ENCODE measurements at places on chromosomes 3 and 15.

DNA sequence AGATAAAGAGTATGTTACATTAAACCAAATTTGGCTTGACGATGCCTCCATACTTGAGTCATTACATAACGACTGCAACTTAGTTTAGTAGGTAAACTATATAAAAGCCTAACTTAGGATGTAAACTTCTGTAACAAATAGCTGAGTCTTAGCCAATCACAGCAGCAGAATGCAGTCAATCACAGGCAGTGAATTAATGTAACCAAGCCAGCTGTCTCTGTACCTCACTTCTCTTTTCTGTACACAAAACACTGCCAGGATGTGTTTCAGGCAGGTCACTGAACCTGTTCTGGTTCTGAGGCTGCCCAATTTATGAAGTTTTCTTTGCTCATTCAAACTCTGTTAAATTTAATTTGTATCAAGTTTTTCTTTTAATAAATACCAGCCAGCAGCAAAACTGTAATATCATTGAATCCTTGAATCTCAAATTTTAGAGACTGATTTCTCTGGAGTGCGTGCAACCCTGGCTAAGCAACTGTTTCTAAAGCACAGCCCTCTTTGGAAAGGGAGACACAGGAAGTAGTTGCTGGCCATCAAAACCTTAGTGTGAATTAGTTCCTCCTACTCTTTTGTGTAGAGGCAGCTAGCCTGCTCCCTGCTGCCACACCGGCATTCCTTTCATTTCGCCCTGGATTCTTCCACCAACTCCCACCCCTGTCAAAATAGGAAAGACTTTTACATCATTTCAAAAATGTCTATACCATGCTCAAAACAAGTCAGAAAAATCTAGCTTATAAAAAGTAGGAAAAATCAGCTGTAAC, 15.2 kb downstream of the RFTN1 start:
- no peak for DNase-seq

- no peak for DNase-seq
Measured at GRCh38 chr3:187966096-187966495, 187.9 kb upstream of the LPP start.

GRCh38 chr3:34891941-34892340, 747.4 kb upstream of the ARPP21 start:
- no peak for DNase-seq

- peak; percentile 24 for DNase-seq
Measured at GRCh38 chr3:27483117-27484014, 818 bp downstream of the SLC4A7 start.

DNA sequence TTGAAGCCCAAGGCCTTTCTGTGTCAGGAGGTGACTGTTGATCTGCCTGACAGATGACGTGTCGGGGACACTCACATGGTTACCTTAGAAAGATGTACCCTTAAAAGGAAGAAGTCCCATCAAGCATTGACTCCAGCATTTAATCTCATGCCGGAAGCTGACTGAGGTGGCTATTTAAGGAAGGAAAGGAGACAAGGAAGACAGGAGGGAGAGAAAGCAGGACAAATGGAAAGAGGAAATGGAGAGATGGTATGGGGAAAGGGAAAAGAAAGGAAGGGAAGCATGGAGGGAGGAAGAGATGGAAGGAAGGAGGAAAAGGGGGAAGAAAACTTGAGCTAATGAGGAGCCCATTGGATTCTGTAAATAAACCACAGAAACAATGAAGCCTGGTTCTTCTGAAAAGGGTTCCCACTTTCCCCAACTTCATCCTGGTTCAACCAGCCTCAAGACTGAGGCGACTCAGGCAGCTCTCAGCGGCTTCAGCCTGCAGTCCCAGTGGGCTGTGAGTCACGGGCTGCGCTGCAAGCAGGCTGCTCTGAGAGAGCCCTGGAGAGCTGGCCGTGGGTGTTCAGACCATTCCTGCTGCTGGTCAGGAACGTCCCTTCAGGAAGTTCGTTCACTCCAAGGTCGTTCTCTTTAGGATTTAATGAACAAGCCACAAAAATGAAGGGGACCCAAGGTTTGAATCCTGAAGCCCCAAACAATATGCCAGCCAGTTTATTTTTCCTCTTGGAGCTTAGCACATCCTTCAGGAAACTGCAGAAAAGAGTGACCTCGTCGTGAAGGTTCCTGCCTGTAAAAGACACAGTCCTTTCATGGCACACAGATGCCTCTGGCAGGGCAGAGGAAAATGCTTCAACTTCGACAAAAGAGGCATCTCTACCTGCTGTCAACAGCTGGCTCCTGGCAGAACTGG, 69.6 kb upstream of the THBS1 start:
- DNase-seq, result no peak

DNA sequence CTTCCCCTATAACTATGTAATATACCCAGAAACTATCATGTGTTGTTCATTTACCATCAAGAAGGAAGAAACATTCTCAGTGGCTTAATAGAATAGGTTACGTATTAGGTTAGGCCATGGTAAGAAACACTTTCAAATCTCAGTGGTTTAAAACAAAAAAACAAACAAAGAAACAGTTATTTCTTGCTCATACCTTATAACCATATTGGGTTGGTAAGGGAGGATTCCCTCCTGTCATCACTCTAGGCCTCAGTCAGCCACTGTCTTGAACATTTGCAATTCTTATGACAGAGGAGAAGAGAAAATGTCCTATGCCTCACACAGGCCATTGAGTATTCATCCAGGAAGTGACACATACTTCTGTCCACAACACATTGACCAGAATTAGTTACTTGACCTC, 727.7 kb upstream of the NECTIN3 start:
- no peak for DNase-seq

- no peak for DNase-seq
Measured at GRCh38 chr3:41963823-41964222, 1.9 kb upstream of the ULK4 start.

- DNase-seq, result no peak
Measured at GRCh38 chr3:113183748-113184661, 27.4 kb upstream of the BOC start.

GRCh38 chr3:143185401-143185800, 65.8 kb downstream of the CHST2 start:
- DNase-seq, result no peak

DNA sequence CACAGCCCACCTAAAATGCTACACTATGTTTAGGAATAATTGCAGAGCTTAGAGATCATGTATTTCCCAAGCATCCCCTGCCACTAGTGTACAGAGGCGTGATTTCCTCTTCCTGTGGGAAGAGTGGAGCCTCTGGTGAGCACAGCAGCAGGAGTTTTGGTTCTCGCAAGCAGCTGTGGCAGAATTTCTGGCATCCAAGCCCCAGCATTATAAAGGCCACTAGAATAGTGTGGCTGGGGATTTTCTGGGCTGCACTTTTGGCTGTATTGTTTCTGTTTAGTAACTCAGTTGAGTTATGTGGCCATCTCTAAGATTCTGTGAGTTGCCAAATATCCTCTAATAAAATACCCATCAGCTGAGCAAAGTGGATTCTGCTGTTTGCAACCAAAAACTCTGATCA, 64.7 kb downstream of the GPR176 start:
- no peak for DNase-seq

DNA sequence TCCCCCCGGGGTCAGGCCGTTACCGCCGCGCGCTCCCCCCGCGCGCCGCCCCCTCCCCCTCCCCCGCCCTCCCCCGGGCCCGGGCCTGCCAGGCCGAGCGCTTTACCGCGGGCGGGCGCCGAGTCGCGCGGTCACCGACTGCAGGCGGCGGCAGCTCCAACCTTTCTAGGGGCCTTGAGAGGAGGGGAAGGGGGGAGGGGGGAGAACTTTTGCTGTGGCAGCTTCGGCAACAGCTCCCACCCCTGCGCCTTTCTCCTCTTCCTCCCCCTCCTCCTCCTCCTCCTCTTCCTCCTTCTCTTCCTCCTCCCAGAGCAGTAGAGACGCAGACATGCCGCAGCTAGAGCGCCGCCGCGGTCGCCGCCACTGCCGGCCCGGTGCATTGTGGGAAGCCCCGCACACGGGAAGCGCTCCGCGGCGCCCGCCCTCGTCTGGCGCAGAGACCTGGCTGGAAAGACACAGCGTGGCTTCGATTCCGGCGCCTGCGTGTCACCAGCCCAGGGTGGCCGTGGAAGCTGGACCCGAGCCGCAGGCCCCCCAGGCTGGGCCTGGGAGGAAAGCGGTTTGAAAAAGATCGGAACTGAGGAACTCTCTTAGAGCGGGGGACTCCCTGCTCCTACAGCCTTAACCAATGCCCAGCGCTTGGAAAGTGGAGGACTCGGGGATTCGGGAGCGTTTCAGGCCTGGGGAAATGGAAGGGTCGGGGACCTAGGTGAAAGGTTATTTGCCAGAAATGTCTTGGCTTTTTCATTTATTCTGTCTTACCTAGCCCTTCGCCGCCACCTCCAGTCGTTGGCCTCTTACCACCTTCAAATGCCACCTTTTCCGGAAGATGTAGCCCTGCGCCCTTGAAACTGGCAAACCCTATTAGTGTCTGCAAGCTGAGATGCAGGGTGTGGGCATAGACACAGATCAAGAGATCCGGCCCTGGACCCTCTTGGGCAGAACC, at the start of gene ZNF148:
Gene ZNF148, minus strand, starts transcription at position 330 of the 946 bp plus-strand sequence. CDS start 61,685 bp downstream, outside the sequence.
- peak; percentile 94 for DNase-seq

DNA sequence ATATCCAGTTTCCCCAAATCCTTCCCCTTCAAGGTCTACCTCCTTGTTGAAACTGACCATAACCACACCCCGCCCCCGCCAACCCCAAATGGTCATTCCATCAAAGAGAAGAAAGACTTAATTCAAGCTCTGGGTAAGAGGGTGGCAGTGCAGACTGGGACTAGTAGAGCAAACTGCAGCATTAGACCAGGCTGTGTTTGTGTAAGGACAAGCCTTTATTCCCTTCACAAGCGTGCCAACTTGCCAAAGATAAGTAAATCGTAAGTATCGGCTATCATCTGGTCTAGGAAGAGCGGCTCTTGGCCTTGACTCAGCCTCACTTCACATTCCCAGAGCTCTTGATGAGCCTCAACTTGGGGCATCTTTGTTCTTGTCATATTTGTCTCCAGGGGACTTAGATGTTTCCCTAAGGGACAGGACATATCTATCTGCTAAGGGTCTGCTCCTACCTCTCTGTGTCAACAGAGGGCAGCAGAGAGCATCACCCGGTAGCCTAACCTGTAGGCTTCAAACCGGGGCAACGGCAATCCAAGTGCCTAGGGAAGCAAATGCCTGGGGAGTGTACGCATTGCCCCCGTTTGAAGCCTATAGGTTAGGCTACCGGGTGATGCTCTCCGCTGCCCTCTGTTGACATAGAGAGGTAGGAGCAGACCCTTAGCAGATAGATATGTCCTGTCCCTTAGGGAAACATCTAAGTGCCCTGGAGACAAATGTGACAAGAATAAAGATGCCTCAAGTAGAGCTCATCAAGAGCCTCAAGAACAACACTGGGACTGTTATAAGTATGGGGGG, 8.9 kb upstream of the MAP3K13 start:
- DNase-seq, result peak; percentile 50

- no peak for DNase-seq
Measured at GRCh38 chr3:60215946-60216345, 1035.3 kb downstream of the FHIT start.

DNA sequence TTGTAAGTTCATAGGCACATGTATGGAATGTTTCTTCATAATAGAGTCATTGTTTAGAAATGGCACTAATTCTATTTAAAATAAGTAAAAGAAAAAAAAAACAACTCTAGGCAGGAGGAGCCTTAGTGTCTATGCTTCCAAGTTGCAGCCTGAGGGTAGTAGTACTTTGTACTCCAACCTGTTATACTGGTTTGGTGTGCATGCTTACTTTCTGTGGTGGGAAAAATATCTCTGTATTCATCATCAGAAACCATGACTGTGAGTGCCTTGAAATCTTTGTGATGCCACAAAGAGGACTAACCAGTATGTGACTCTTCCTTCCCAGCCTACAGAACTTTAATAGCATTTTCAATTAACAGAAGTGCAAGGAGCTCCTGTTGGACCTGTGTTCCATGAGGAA, 4.4 kb downstream of the NAALADL2 start:
- DNase-seq, result no peak

DNA sequence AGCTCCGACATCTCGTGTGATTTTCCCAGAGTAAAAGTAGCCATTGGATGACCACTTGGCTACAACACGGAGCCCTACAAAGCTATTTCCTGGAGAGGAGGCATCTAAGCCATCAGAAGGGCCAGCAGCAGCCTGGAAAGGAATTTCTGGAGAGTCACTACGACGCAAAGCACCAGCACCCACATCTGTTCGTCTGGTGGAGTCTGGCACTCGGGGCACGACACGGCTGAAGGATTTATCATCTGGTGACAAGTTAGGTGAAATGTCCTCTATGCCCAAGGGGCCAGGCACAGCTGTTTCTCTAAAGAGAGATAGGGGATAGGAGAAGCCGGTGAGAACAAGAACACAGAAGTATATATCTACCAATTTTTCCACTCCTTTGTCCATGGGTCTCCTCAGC, 49.5 kb downstream of the TUBGCP4 start:
- no peak for DNase-seq

DNA sequence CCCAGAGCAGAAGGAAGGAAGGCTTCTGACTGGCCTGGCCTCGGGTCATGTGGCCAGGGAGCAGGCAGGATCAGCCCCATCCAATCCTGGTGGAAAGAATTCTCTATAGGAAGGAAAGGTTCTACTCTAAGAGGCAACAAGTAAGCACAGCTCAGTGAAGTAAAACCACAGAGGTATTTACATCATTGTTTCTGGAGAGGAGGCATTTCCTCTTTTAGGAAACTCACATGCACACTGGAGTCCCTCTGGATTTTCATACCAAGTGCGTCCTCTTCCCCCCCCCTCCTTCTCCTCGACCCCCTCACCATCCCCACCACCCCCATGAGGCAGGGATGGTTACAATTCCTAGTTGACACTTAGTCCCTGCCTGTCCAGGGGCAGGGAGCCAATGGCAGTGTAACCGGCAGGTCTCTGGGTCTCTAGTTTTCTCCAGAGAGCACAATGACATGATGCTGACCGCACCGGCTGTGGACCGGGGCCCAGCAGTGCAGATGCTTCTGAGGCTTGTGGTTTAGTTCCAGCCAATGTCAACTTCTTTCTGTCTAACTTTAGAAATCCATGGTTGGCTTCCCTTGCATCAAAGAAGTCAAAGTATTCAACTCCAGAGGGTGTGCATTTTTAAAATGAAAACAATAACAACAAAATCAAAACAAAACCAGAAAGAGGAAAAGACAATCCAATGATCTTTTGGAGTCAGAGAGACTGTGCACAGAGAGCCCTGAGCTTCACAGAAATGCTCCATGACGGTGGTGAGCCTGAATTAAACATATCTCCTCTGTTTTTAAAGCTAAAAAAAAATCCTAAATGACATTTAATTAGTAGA, 230.3 kb upstream of the TLE3 start:
- no peak for DNase-seq

- no peak for DNase-seq
Measured at GRCh38 chr15:76190070-76190564, 121.2 kb downstream of the ETFA start.

DNA sequence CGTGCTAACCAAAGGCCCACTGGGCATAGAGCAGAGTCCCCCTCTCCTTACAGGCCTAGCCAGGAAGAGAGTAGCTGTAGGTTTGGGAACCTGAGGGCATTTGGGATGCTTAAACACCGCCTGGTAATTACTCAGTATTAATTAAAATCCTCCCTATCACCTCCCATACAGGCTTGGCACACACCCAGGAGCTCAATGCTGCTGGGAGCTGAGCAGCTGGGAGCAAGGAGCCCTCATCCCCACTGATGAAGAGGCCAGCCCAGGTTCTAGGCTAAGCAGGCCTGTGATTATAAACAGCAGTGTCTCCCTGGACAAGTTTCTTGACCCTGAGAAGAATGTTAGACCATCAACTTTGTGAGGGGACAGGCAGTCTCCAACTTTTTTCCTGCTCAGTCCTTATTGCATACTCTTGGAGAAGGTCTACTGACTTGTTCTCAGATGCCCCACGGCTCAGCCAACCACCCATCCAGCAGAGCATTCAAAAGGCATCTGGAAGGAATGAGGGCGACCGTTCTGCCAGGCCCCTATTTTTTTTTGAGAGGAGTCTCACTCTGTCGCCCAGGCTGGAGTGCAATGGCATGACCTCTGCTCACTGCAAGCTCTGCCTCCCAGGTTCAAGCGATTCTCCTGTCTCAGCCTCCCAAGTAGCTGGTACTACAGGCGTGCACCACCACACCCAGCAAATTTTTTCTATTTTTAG, 1.3 kb upstream of the PRKAR2A start:
- no peak for DNase-seq
